ENCODE measurements at places on chromosomes 11 and 22.

DNA sequence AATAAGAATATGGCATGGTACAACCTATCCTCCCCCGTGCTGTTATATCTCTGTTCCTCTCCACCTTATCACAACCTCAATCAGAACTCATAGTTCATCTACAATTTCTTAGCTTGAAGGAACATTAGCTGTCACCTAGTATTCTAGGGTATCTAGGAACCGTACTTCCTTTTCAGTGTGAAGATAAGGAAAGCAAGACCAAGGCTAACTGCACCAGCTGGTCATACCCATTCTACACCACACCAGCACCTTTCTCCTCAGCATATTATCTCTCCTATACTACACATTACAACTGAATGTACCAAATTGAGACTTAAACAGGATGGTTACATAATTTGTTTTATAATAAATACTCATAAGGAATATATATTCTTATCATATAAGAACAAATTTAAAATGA is 73.1 kb downstream of the ARHGAP32 start:
- DNase-seq: no peak

DNA sequence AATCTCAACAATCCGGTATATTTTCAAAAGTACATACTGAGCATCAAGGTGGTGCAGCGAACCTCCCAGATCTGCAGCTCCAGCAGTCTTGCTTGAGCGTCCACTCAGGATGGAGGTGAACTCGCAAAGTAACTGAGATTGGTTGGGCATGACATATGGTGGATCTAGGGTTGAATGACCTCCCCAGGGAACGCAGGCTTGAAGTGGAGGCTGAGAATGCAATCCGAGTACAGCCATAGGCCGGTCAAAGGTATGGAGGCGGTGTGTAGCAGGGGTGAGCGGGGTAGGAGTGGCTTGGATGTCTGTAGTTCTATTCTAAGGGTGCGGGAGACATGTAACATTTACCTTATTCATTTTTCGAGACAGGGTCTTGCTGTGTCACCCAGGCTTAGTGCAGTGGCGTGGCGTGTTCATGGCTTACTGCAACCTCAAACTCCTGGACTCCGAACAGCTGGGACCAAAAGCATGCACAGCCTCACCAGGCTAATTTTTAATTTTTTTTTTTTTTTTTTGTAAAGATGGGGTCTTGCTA is 631 bp upstream of the C22orf39 start:
- DNase-seq: no peak

DNA sequence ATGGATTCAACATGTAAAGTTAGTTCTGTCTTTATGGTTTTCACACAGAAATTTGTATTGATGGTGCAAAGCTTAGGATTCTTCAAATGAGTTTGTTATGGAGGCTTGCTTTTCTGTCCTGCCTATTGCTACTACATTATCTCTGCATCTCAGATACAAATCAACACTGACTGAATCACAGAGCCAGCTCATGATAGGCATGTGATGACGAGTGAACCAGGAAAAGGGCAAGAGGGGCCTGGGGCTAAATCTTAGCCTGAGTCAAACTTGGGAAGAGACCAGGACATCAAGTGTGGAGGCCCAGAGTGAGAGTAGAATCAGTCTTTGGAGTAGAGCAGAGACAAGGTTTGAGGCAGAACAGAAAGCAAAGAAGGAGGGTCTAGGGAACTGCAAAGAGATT is 107.1 kb upstream of the CD44 start:
- DNase-seq: no peak

DNA sequence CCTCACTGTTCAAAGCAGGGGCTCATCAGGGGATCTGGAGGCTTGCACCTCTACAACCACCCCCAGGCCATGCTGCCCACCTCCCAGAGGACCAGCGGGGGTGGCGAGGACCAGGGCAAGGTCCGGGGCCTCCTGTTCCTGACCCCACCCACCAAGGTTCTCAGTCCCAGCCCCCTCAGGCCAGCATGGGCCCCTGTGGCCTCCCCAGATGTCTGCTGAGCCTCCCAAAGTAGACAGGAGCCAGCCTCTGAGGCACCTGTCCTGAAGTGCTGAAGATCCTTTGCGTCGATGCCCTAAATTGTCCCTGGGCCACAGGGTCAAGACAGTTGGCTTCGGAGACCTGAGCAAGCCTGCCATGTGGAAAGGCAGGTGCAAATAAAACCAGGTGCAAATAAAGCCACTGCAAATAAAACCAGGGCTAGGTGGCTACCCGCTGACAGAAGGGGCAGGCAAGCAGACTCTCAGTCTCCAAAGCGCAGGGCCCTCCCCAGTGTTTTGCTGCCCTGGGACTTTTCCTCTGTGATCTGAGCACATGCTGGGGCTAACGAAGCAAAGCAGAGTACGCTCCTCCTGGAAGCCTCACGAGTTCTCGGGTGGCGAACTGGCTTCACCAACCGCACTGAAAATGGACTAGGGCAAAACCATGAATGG is 22.4 kb upstream of the ARFGAP3 start:
- no peak for DNase-seq

GRCh38 chr11:131832079-131832478 is 461.7 kb downstream of the NTM start:
- no peak for DNase-seq

DNA sequence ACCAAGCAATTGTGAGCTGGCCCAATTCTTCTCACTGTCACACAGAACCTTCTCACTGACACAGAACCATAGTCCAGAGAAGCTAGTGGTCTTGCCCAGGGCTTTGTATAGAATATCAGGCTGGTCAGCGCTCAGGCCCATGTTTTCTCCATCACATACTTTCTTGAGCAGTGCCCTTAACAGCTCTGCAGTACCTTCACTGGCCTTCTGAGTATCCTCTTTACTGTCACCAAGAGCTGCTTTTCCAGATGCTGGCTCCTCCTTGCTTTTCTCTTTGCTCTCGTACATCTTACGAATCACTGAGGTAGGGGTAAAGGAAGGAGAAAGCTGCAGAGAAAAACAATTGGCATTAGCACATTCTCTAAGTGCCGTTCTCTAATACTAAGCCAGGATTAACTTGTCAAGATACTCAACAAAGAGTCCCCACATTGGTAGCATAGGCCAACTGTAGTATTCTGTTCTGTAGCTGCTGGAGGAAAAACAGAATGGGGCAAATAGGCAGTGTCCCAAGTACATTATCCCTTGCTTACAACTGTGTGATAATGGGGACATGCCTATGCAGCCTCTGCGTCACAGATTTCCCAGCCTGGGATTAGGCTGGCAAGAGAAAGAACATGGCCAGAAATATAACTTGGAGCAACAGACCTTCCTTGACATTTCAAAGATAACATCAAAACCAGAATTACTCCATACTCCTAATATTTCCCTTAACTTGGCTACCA is 43.5 kb downstream of the DRG1 start:
- no peak for DNase-seq

DNA sequence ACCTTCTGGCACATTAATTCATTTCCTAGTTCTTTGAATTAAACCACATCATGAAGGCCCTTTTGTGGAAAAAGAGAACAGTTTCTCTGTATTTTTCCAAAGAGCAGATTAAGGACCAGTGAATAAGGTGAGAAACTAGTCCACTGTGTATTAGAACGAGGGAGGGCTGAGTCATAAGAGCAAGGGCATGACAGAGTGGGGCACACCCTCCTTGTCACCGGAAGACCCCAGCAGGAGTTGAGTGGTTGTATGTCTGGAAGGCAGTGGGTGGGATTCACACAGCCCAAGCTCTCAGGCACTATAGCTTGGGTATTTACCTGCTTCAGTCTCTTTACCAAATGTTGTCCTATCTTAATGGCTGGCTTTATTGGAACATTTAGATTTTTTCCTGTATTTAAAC is 86.8 kb downstream of the BMAL1 start:
- no peak for DNase-seq

GRCh38 chr22:33519071-33519973 is 401.0 kb downstream of the LARGE1 start:
- DNase-seq: no peak

- no peak for DNase-seq
Observed at GRCh38 chr22:19233189-19233661, 54.7 kb upstream of the SLC25A1 start.

DNA sequence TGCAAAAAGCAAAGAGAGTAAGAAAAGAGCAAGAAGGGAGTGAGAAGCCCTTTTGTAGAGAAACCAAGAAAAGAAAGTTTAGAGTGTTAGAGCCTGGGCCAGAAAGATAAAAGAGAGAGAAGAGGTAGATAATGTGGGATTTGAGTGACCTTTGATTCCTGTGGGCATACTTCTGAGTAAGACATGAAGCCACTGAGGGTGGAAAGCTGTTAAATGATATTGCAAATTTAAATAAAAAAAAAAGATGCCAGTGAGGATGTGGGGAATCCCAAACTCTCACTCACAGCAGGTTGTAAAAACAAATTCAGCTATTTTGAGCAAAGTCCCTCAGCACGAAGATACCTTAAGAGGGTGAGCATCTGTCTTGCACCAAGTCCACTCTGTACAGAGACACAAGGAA is 59.4 kb upstream of the TOP3B start:
- no peak for DNase-seq

GRCh38 chr11:128184981-128185380 is 402.4 kb downstream of the ETS1 start:
- DNase-seq: no peak

DNA sequence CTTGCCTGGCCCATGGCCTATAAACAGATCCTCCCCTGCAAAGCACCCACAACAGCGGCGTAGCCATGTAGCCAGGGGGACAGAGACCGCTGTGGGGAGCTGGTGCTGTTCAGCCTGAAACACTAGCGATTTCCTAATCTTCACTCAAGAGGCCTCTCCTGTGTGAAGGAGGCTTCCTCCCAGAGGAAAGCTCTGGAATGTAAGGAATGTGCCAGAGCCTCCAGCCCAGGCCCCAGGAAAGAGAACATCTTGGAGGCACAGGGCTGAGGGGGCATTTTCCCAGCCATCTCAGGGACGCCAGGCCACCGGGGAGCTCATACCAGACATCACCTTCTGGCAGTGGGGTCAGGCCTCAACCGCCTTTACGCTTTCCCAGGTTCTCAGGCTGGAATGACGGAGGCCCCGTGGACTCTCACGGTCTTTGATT is 24.0 kb downstream of the MIAT start:
- no peak for DNase-seq

DNA sequence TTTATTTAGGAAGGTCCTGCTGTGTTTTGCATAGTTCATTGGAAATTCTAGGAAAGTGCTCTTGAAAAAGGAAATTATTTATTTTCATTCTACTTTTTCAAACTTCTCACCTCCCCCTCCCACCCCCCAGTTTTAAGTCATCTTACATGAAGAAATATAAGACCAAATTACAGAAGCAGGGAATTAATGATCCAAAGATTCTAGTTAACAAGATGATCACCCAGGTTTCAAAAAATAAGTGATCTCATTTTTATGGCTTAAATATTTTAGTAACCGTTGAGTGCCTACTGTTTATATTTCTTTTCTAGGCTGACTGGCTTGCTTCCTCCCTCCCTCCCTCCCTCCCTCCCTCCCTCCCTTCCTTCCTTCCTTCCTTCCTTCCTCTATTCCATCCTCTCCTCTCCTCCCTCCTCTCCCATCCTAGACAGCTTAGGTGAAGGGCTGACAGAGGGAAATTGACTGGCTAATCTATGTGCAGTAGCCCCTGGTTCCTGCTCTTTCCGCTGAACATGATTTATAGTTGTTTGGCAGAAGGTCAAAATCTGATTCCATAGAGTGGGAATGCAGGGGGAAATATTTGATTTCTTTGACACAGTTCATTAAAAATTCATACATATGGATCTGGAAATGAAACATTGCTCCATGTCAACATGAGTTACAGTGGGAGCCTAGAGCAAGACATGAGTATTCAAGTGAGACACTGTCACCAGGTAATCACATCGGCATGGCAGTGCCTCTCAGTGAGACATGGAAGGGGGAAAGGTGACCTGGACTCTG is 123.4 kb downstream of the COMMD9 start:
- no peak for DNase-seq

GRCh38 chr11:11697796-11698195 is 76.0 kb upstream of the GALNT18 start:
- no peak for DNase-seq

- DNase-seq: no peak
Observed at GRCh38 chr11:75342966-75343870, 8.2 kb downstream of the ARRB1 start.
